NCI-H345 (cell line): ENCODE measurements at places on chromosomes 12 and 14.

- no peak for DNase-seq
Measured at GRCh38 chr12:15854916-15855315, 27.3 kb upstream of the STRAP start.

- no peak for DNase-seq
Measured at GRCh38 chr14:104184506-104184905, 46.1 kb downstream of the KIF26A start.

- DNase-seq, result no peak
Measured at GRCh38 chr12:5582018-5582417, 150.1 kb downstream of the NTF3 start.

GRCh38 chr12:25194214-25194613 is 746 bp downstream of the DNAI7 start:
- DNase-seq, result no peak

GRCh38 chr14:103315351-103315911 is 18.6 kb upstream of the EIF5 start:
- no peak for DNase-seq

- DNase-seq, result no peak
Measured at GRCh38 chr12:92503029-92503931, 199.5 kb upstream of the PLEKHG7 start.

- no peak for DNase-seq
Measured at GRCh38 chr12:71524626-71525025, 85.0 kb downstream of the LGR5 start.

- DNase-seq, result no peak
Measured at GRCh38 chr14:71498212-71498611, 434.0 kb upstream of the RGS6 start.

DNA sequence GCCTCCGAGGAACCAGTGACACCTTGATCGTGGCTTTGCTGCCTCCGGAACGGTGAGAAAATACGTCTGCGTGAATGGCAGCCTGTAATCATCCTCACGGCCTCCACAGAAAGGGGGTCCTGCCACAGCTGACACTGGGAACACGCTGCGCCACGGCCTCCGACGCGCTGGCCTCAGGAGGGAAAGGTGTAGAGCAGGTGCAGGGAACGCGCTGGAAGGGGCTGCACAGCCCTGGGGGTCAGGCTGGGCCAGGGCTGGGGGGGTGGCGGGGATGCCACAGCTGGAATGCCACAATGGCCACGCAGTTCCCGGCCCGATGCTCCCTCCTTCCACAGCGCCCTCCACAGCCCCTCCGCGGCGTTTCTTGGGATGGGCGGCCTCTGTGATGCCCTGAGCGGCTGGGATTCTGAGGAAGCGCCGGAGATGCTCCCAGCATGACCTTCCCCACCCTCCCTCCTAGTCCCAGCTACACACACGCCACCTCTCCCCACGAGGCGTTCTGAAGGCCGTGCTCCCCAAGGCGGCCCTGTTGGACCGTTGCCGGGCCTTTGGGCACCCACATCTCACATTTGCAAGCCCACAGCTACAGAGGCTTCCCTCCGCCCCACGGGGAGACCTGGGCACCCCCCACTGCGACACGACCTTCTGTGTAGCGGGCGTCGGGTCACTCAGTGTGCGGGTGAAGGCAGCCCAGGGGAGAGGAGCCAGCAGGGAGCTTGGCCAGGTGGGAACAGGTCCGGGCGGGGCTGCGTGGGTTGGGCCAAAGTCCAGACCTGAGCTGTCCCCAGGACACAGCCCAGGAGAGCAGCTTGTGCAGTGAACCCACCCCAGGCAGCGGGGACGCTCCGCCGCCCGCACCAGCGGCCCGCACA is 31.8 kb upstream of the GALNT9 start:
- DNase-seq, result no peak

- no peak for DNase-seq
Measured at GRCh38 chr12:51910168-51910567, 2.9 kb downstream of the ACVRL1 start.

DNA sequence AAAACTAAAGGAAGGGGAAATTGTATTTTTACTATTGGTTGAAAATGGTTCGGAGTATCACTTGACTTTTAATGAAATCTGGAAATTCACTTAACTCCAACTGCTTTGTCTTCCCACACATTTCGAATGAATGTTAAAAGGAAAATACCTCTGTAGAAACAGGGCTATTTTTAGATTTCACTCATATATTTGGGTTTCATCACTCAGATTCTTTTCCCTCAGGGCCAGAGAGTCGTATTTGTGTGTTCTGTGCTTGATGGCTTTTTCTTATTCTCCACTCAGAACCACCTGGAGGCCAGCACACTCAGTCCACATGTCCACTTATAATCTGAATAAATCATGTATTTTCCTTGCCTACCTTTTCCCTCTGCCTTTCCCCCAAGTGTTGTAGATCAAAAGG is 40.0 kb downstream of the DAAM1 start:
- DNase-seq, result no peak

- no peak for DNase-seq
Measured at GRCh38 chr12:33575346-33575745, 135.7 kb upstream of the SYT10 start.

GRCh38 chr14:50600849-50601248 is 40.9 kb downstream of the ATL1 start:
- DNase-seq, result no peak

DNA sequence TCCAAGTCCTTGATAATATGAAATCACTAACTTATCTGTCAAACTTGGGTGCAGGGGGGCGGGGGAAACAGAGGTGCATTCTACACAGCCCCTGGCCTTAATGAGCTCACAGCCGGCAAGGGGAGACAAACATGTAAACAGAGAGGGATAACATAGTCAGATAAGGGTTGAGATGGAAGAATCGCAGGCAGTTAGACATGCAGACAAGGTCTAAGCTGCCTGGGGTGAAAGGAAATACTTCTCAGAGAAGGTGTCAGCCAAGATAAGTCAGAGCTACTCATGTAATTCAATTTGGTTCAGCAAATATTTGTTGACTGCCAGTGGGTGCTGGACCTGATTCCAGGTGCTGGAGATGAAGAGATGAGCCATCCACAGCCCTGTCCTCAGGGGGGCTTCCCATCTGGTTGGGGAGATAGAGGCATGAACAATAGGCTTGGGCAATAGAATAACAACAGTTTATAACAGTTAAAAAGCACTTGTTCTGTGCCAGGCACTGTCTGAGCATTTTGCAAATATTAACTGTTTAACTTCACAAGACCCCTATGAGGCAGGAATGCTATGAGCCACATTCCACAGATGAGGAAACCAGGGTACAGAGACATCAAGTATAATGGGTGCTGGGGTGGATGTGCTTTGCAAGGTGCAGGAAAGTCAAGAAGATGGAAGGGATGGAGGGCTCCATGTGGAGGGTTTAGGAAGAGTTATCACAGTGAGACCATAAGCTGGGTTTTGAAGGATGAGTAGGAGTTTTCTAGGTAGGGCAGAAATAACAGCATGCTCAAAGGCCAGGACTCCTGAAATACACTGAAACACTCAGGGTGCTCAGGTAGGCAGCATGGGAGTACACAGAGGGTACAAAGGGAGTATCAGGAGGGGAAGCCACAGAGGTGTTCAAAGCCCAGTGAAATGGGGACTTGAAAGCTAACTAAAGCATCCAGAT is 79.0 kb downstream of the WSCD2 start:
- DNase-seq, result no peak
